ENCODE measurements at places on chromosomes 5 and 9.

DNA sequence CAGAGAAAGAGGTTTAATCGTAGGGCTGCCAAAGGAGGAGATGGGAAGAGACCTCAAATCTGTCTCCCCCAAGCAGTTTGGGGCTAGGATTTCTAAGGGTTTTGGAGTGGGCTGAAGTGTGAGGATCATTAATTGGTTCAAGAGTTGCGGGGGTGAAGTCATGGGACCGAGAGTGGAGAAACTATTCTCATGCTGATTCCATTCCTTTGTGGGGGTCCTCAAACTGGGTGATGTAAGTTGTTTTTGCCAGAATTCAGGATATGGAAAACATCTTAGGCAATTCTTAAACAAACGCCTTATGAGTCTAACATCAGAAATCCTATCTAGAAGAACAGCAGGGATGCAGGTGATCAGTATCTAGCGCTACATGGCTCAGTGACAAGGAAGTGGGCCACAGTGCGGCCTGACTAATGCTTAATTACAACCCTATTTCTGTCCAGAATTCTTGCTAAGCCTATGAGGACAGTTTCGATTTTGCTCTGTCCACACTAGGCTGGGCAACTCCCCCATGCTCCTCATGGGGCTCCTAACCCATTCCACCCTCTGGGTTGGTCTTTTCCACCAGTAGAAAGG is 27.7 kb upstream of the TRIO start:
- DNase-seq: no peak

DNA sequence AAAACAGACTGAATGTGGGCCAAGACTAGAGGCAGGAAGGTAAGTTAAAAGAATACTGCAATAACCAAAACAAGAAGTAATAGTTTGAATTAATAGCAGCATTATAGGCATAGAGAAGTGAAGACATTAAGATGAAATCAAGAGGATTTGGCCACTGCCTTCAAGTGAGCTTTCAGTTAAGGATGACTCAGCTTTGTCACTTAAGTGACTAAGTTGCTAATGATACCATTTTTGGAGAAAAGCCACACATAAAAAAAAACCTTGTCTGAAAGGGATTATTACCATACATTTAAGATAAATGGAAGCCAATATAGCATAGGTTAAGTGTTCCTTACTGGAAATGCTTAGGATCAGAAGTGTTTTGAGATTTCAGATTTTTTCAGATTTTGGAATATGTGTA is 57.0 kb downstream of the ECPAS start:
- DNase-seq: peak; percentile 54

GRCh38 chr5:145854651-145855258 is 18.1 kb downstream of the GRXCR2 start:
- DNase-seq: peak; percentile 81

- no peak for DNase-seq
Measured at GRCh38 chr9:137078701-137079400, 1.5 kb downstream of the UAP1L1 start.

GRCh38 chr9:82206946-82207345 is 218.4 kb downstream of the SPATA31D1 start:
- no peak for DNase-seq

GRCh38 chr5:83924171-83924570 is 203.5 kb upstream of the HAPLN1 start:
- DNase-seq: peak; percentile 92

DNA sequence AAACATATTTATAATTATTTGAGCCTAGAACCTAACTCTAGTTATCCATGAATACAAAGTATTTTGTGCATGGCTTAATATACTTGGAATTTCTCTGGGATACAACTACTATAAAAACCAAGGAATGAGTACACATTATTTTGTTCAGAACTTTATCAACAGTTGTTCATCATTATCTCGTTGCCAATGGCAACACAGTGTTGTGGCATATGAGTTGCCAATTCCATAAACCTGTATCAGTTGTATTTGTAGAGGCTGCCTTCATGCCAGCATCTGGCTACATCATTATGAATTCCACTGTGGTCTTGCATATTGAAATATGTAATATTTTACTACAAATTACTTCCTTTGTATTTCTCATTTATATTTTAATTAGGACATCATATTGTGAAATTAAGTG is 250.4 kb downstream of the FSTL4 start:
- no peak for DNase-seq

DNA sequence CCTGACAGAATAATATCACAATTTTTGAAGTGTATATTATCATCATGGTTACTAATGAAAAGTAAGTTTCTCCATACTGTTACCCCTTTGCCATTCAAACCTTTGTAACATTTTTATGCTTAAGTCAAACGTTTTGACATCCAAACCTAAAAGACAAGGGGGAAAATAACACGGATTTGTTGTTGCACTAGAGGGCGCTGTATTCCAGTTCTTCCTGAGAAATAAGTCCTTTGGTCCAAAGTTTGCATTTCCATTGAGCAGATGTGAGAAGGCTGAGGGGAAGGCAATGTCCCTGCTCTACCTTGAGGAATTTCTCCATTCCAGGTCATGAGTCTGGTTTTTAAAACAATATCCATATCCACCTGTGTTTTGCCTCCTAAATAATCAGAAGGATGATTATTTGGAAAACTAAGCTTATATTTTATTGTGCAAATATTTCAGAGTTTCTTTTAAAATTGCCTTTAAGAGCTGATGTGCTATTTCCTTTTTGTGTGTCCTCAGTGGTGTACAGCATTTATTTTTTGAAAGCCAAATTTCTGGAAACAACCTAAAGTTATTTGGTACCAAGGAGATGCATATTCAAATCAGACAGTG is 9.7 kb downstream of the LECT2 start:
- DNase-seq: peak; percentile 89

DNA sequence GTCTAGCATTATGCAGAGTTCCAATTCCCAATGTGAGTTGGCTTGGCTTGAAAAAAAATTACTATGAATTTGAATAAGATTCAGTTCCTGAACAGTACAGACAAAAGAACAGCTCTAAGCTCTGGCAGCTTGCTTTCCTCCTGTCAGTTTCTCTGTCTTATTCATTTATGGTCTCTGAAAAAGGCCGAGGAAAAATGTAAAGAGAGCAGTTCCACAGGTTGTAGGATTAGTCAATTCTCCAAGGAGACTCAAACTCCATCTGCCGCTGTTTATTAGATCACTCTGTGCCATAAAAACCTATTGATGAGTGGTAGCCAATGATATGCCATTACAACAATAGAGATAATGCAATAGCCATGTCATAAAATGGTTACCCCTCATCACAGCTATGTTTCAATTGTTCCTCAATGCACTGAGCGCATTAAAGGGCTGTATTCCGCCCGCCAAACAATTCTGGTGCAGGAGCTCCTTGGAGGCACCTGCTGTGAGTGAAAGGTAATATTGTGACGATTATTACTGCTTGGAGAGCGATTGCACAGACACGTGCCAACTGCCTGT is 188.2 kb downstream of the ARRDC3 start:
- DNase-seq: no peak

DNA sequence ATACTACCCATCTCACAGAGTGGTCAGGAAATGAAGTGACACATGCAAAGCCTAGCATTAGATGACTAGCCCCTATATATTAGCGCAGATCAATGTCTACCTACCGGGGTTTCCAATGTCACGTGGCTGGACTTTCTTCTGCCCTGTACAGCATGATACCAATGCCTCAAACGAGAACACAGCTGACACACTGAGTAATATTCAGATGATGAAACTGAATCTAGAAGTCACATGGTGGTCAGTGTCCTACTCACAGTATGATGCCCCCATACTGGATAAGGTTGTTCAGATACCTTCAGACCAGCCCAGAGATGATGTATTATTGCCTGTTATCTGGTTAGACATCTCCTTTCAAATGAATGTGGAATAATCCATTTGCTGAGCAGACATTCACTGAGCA is 71.1 kb upstream of the FRRS1L start:
- no peak for DNase-seq

DNA sequence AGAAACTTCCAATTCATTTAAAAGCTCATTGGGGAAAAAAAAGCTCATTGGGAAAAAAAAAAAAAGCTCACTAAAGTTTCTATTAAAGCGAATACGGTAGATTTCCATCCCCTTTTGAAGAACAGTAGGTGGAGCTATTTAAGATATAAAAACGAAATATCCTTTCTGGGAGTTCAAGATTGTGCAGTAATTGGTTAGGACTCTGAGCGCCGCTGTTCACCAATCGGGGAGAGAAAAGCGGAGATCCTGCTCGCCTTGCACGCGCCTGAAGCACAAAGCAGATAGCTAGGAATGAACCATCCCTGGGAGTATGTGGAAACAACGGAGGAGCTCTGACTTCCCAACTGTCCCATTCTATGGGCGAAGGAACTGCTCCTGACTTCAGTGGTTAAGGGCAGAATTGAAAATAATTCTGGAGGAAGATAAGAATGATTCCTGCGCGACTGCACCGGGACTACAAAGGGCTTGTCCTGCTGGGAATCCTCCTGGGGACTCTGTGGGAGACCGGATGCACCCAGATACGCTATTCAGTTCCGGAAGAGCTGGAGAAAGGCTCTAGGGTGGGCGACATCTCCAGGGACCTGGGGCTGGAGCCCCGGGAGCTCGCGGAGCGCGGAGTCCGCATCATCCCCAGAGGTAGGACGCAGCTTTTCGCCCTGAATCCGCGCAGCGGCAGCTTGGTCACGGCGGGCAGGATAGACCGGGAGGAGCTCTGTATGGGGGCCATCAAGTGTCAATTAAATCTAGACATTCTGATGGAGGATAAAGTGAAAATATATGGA is at the start of gene PCDHGA12:
TSS of gene PCDHGA12 (plus strand) at position 176 of the 782 bp plus-strand sequence. CDS start at position 429, 253 bp downstream.
- peak; percentile 91 for DNase-seq

GRCh38 chr9:114789006-114789405 is 16.8 kb downstream of the TNFSF15 start:
- no peak for DNase-seq

DNA sequence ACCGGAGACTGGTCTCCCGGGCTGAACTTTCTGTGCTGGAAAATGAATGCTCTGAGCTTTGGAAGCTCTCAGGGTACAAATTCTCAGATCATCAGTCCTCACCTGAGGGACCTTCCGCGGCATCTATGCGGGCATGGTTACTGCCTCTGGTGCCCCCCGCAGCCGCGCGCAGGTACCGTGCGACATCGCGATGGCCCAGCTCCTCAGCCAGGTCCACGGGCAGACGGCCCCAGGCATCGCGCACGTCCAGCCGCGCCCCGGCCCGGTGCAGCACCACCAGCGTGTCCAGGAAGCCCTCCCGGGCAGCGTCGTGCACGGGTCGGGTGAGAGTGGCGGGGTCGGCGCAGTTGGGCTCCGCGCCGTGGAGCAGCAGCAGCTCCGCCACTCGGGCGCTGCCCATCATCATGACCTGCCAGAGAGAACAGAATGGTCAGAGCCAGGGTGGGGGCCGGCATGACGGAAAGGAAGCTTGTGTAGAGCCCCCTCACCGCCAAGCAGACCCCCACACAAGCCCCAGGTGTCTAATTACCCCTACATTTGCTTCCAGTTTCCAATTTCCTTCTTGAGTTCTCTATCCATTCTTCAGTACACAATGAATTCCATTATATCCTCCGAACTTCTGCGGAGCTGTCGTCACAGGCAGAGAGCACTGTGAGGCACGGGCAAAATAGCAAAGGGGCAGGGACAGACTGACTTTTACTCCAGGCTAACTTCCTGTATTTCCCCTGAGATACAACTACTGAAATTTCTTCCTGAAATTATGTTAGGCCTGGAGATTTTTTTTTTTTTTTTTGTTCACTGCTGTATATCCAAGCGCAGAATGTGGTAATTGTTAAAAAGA is 23.2 kb downstream of the CDKN2A start:
- peak; percentile 38 for DNase-seq

DNA sequence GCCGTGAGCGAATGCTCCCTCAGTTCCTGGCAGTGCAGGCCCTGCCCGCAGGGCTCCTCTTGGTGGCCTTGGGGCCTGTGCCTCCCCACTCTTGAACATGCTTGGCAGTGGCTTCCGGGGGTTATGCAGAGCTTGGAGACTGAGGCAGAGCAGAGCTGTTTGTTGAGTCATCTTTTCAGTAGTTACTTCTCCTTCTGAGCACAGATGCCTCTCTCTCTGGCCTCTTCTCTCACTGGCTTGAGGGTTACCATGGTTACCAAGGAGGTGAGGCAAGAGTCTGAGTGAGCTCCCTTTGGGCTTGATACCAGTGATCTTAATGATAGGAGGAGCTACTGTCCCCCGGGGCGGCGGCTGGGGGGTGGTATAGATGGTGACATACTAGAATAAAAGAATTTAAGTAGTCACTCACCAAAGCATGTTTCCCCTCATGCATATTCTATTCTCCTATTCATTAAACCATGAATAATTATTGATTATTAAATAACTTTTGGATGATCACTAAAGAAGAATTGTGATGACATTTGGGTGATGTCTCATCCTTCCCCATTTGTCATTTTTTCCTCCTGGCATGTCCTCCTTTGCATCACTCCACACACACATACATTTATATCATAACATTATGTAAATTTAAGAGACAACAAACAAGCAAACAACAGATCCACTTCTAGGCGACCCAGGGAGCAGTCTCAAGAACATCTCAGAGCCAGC is 111.1 kb downstream of the ARHGAP26 start:
- DNase-seq: peak; percentile 43

- DNase-seq: no peak
Measured at GRCh38 chr9:28866951-28867350, 1293.7 kb upstream of the C9orf72 start.

DNA sequence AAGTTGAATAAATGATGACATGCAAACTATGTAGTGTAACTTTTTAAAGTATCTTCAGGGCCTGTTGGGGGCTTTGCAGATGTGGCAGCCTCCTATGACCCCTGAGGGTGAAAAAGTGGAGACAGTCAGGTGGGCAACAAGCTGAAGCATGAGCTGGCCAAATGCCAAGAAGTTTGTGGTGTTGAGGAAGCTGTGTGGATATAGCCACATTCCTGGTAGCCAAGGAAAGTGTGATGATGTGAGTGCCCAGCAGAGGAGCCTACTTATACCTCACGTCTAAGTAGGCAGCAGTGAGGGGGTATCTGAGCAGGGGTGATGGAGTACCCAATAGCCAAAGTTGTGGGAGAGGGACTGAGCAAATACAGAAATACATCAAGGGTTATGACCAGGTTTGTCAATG is 621.2 kb upstream of the CDH6 start:
- peak; percentile 20 for DNase-seq

DNA sequence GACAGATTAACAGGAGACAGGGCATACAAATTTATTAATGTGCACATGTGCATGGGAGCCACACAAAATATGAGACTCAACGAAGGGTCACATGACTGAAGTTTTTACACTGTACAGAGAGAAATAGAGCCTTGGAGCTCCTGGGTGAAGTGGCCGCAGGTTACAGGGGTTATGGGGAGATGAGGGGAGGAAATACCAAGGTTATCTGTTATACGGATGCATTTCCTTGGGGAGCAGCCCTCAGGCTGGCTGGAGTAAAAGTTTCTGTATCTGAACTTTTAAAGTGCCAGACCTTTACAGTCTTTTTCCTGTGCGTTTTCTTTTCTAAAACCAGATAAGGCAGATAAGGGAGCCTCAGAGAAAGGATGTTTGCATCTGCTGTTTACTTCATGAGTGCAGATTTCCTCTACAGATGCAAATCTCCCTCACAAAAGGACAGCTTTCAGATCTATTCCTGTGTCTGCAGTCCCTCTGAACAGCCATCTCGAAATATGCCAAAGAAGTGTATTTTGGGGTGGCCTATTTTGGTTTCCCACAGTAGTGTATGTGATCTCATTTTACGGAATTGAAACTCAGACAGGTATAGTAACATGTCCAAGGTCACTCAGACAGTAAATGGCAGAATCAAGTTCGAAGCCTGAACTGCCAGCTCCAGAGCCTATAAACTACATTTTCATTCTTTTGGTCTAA is 139.3 kb upstream of the FBXL17 start:
- no peak for DNase-seq
